ENCODE measurements at places on chromosomes 6 and 20. TPM values are rescaled to one million over a fixed set of nuclear protein-coding genes. Genes with fewer than 3 reads are reported as not detected.

TOX2 gene
- total RNA-seq = 22.9 TPM

TMC2 gene
- total RNA-seq = not detected

ARG1 gene
- not detected for total RNA-seq

RNF217 gene
- total RNA-seq = 18.3 TPM

POLR3F gene
- total RNA-seq = 7.3 TPM

TRIM40 gene
- not detected for total RNA-seq

KCNK15 gene
- 2.5 TPM for total RNA-seq

C20orf204 gene
- 0.26 TPM for total RNA-seq

DNA sequence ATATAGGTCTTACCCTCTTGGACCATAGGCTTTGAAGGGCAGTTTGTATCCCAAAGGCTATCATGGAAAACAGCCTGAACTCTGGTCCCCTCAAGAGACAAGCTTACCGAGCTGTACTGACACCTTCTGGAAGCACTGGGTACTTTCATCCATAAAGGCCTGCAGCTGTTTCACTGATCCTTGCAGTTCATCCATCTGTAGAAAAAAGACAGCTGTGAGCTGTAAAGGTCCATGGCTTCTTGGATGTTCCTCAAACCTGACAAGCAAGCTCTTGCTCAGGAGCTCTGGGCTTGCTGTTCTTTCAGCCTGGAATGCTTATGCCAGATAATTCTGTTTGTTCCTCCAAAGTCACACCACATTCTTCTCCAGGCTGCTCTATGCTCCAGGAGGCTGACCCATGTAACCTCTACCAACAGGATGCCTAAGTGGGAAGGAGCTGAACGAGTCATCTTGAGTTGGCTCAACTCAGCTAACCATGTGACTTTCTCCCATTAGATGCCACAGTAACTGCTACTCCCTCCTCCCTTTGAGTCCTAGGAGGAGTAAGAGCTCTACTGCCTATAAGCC is 8.8 kb upstream of the NDRG3 start:
- no peak for DNase-seq
- no peak overlapping the region for H3K4me3 ChIP-seq
- H3K27me3 ChIP-seq = no peaks in the 10 kb centered on the region
- H3K36me3 ChIP-seq = no peaks in the 10 kb centered on the region
- H3K4me1 ChIP-seq = peaks cover 18% of the 10 kb centered on the region
- peak overlapping the region; percentile 67 for H3K27ac ChIP-seq

DNA sequence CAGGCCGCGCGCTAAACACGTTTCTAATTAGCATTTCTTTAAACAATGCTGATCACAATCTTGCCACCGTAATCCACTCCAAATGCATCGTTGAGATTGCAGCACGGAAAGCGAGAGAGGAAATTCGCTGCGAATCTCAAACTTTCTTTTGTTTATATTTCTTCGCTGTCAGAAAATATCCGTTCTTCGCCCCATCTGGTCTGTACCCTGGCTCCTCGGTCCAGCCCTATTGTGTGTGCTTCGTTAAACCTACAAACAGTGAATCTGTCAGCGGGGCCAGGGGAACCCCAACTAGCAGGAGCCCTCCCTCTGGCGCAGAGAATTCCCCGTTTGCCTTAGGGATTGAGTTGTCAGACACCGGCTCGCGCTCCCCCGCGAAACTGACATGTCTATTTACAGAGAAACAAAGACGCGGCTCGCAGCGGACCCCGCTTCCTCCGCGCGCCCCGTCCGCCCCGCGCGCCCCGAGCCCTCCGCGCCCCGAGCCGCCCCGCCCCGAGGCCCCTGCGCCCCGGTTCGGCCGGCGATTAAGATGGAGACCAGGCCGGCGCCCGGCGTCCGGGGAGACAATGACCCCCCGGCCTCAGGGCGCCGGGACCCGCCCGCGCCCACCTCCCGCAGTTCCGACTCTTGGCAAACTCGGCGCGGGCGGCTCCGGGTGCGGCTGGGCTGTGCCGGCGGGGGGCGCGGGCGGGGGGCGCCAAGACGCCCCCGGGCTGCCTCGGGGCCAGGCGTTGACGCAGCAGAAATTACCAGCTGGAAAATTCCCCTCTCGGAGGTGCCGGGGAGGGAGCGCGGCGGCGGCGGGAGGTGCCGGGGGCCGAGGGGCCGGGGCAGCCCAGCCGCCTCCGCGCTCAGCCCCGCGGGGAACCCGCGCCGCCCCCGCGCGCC is 874 bp downstream of the ZBTB46 start:
- H3K36me3 ChIP-seq = no peaks in the 10 kb centered on the region
- peak overlapping the region; percentile 49 for H3K4me3 ChIP-seq
- H3K27ac ChIP-seq = peak overlapping the region; percentile 49
- no peak for DNase-seq

GRCh38 chr20:63980317-63980805 is 571 bp upstream of the PRPF6 start:
- H3K4me3 ChIP-seq = peak overlapping the region; percentile 99
- peaks cover 16% of the 10 kb centered on the region for H3K36me3 ChIP-seq
- no peaks in the 10 kb centered on the region for H3K27me3 ChIP-seq
- peaks cover 44% of the 10 kb centered on the region for H3K4me1 ChIP-seq
- DNase-seq = no peak
- peak overlapping the region; percentile 86 for H3K27ac ChIP-seq

DNA sequence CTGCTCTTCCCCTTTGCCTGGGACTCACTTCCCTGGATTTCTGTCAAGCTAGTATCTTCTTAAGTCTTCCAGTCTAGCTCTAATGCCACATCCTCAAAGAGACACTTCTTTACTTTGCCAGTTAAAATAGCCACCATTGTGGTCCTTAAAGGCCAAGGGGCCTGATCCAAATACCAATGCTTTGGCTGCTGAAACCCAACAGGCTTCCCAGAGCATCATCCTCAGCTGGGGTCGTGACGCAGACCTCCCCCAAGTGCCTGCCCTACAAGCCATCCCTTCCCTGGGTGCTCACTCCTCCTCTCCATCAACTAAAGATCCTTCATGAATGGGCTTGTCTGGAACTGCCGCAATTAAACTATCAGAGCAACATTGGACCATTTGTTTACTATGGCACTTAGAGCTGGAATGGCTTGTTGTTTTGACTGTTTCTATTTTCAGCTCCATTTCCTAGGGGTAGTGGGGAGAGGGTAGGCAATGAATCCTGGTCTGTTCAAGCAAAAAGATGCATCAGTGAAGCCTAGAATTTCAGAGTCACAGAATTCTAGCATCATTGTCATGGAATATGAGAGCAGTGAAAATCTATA is 79.6 kb upstream of the SIRPA start:
- DNase-seq = no peak
- H3K36me3 ChIP-seq = no peaks in the 10 kb centered on the region
- no peaks in the 10 kb centered on the region for H3K27me3 ChIP-seq
- H3K27ac ChIP-seq = no peak overlapping the region
- H3K4me3 ChIP-seq = no peak overlapping the region

- H3K4me1 ChIP-seq = no peaks in the 10 kb centered on the region
- no peak for DNase-seq
- no peaks in the 10 kb centered on the region for H3K36me3 ChIP-seq
Measured at GRCh38 chr6:116535109-116535508, 10.4 kb downstream of the TRAPPC3L start.

DNA sequence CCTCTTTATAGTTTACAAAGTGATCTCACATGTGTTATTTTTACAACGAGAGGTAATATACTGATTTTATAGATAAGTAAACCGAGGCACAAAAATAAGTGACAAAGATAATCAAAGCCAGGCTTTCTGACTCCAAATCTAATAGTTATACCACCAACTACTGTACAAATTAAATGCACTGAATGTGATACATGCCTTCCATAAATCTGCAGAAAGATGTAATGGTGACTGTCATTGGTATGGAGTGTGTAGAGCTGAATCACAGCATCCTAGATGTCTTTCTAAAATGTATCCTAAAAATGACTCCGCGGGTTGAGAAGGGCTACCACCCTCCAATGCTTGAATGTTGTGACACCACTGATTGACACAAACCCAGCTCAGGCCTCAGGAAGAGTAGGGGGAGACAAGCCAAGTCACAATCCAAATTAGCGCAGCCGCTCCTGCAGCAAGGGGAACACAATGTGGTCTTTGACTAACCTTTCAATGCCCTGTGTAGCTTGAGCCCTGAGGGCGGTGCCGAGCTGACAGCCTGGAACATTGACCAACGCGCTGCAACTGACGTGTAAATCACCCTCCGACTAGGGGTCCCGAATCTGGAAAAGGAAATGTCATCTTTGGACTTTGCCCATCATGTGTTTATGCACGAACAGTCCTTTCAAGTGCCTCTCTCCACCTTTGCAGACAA is 136.8 kb downstream of the OLIG3 start:
- no peaks in the 10 kb centered on the region for H3K36me3 ChIP-seq
- no peaks in the 10 kb centered on the region for H3K27me3 ChIP-seq
- H3K4me1 ChIP-seq = no peaks in the 10 kb centered on the region
- H3K27ac ChIP-seq = no peak overlapping the region
- H3K4me3 ChIP-seq = no peak overlapping the region

DNA sequence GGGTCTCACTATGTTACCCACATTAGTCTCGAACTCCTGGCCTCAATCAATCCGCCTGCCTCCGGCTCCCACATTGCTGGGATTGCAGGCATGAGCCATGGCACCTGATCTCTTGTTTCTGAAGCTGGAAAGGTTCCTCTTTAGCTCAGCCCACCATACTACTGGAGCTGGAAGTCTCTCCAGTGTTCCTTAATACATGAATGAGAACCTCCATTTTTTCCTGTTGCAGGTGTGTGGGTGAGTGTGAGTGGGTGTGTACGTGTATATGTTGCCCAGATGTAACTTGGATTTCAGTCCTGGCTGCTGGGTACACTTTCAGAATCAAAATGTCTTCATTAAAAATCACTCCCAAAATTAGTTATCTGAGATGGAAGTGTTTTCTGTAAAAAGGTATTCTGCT is 11.1 kb downstream of the PNPLA1 start:
- no peak overlapping the region for H3K27ac ChIP-seq
- no peaks in the 10 kb centered on the region for H3K27me3 ChIP-seq
- no peak overlapping the region for H3K4me3 ChIP-seq
- H3K36me3 ChIP-seq = no peaks in the 10 kb centered on the region

DNA sequence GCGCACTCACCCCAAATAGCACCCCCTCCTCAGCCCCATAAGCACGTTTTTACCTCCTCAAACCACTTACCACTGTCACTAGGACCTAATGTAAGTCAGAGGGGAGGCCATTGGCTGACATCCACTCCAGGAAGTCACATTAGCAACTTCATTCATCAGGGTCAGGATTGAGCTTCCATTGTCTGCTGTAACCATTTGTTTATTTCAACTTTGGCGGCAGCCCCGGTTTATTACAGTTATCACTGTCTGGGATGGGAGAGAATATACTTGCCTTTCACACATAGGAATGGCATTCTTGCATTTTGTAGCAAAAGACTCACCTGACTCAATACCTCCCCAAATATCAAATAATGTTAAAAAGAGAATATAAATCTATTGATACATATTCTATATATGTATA is 38.3 kb downstream of the MAFB start:
- no peaks in the 10 kb centered on the region for H3K4me1 ChIP-seq
- no peaks in the 10 kb centered on the region for H3K36me3 ChIP-seq
- H3K4me3 ChIP-seq = no peak overlapping the region
- H3K27ac ChIP-seq = no peak overlapping the region
- no peak for DNase-seq

- no peak for DNase-seq
- H3K36me3 ChIP-seq = no peaks in the 10 kb centered on the region
- peak overlapping the region; percentile 7 for H3K4me3 ChIP-seq
- no peaks in the 10 kb centered on the region for H3K4me1 ChIP-seq
Measured at GRCh38 chr6:90885611-90886056, 298.8 kb upstream of the MAP3K7 start.

DNA sequence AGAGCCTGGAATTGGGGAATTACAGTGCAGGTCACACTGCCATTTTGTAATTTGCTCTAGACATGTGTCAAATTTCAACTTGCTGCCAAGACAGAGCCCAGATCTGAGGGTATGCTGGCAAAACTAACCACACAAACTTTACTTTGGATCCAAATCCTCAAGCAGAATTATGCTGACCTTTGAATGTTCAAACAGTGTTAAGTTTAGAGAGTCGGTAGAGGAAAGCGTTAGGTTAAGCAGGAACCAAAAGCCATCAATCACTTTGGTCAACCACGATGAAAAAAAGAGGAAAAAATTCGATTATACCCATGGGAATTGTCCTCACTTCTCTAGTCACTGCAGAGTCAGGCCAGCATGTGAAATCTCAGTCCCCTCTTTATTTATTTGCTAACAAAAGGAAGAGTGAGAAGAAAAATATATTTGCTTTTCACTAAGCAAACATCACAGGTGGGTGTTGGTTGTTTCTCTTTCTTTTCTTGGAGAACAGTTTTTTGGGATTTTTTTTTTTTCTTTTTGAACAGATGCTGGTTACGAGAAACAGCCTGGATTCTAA is 105.1 kb upstream of the ADGRF1 start:
- no peak for DNase-seq
- no peaks in the 10 kb centered on the region for H3K27me3 ChIP-seq
- H3K27ac ChIP-seq = no peak overlapping the region
- H3K4me3 ChIP-seq = no peak overlapping the region

GRCh38 chr6:83294676-83295075 is 101.5 kb downstream of the RWDD2A start:
- H3K36me3 ChIP-seq = no peaks in the 10 kb centered on the region
- no peak overlapping the region for H3K4me3 ChIP-seq
- DNase-seq = no peak
- H3K27ac ChIP-seq = no peak overlapping the region
- H3K27me3 ChIP-seq = no peaks in the 10 kb centered on the region
- no peaks in the 10 kb centered on the region for H3K4me1 ChIP-seq

- no peak overlapping the region for H3K4me3 ChIP-seq
- DNase-seq = no peak
- H3K4me1 ChIP-seq = no peaks in the 10 kb centered on the region
- no peaks in the 10 kb centered on the region for H3K36me3 ChIP-seq
- no peaks in the 10 kb centered on the region for H3K27me3 ChIP-seq
- H3K27ac ChIP-seq = no peak overlapping the region
Measured at GRCh38 chr6:48845219-48845618, 617.8 kb downstream of the MMUT start.

DNA sequence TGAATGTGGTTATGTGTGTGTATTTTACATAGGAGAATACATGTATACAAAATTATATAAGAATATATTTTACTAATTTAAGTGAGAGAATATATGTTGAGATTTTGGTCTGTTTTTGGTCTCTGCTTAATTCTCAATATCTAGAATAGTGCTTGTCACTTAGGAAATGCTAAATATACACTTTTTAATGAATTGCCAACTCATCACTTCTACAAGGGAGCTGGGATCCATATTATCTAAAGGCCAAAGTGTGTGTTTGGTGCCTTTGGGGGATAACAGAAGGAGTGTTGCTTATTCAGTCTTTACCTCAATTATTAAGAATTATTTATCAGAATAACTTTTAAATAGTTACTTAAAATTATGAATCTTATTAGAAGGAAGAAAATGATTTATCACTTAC is 1304.8 kb downstream of the HACE1 start:
- DNase-seq = no peak
- H3K27me3 ChIP-seq = no peaks in the 10 kb centered on the region
- no peaks in the 10 kb centered on the region for H3K4me1 ChIP-seq

GRCh38 chr6:10720265-10720959 is 2.5 kb upstream of the TMEM14C start:
- peak overlapping the region; percentile 88 for H3K27ac ChIP-seq
- no peaks in the 10 kb centered on the region for H3K36me3 ChIP-seq
- no peaks in the 10 kb centered on the region for H3K27me3 ChIP-seq

DNA sequence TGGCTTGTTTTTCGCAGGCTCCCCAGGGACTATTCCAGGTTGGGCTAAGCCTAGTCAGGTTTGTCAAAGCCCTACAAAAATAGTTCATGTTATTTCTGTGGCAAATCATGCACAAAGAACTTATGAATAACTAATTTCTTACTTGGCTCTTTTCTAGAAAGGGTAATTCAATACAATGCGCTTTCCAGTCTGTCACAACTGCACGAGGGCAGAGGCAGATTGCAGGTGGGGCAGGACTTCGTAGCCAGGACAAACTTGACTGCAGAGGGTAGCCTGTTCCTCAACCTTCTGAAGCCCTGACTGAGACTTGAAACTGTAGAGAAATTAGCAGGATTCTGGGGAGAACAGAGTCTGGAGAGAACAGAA is 253.5 kb downstream of the QKI start:
- no peaks in the 10 kb centered on the region for H3K4me1 ChIP-seq
- H3K27me3 ChIP-seq = no peaks in the 10 kb centered on the region
- no peak overlapping the region for H3K4me3 ChIP-seq
- DNase-seq = no peak
